ENCODE measurements at places on chromosomes 13 and 19. TPM values are rescaled to one million over a fixed set of nuclear protein-coding genes. Genes with fewer than 3 reads are reported as not detected.

Gene PLK5
- total RNA-seq, result not detected

Gene GAPDHS
- total RNA-seq, result not detected

DNA sequence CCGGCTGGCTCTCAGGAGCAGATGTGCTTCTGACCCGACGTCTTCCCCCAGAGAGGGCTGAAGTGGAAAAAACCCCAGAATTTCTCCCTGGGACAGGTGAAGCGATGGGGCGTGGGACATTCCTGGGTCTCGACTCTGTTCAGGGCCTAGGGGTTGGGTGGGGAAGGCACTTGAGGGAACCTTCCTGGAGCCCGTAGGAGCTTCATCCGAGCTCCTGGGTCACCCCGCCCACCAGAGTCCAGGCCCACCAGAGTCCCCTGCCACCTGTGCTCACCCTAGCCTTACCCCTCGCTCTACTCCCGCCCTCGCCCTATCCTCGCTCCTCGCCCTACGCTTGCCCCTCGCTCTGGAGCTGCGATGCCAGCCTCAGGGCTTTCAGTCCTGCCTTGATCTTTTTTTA is 23.2 kb downstream of the EPN1 start:
- DNase-seq, result no peak

GRCh38 chr13:72648513-72649065 is 78.8 kb downstream of the MZT1 start:
- DNase-seq, result no peak

- no peak for DNase-seq
Measured at GRCh38 chr13:23810685-23811240, 78.4 kb downstream of the MIPEP start.

DNA sequence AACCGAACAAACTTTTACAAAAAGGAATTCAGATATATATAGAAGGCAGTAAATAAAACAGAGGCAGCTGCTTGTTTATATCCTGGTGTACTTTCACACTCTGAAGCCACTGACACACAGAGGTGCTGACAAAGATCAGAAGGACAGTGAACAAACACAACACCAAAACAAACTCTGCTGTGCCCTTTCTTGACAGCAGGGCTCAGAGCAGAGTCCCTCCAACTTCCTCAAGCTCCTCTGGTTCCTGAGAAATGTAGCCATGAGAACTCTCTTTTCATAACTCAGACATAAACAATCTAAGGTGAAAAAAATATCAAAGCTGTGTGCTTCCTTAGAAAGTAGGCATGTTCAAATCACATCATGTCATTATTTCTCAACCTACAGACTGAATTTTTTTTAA is 1052.8 kb upstream of the SPRY2 start:
- DNase-seq, result no peak

GRCh38 chr13:31638577-31638976 is 100.7 kb upstream of the RXFP2 start:
- peak; percentile 93 for DNase-seq

DNA sequence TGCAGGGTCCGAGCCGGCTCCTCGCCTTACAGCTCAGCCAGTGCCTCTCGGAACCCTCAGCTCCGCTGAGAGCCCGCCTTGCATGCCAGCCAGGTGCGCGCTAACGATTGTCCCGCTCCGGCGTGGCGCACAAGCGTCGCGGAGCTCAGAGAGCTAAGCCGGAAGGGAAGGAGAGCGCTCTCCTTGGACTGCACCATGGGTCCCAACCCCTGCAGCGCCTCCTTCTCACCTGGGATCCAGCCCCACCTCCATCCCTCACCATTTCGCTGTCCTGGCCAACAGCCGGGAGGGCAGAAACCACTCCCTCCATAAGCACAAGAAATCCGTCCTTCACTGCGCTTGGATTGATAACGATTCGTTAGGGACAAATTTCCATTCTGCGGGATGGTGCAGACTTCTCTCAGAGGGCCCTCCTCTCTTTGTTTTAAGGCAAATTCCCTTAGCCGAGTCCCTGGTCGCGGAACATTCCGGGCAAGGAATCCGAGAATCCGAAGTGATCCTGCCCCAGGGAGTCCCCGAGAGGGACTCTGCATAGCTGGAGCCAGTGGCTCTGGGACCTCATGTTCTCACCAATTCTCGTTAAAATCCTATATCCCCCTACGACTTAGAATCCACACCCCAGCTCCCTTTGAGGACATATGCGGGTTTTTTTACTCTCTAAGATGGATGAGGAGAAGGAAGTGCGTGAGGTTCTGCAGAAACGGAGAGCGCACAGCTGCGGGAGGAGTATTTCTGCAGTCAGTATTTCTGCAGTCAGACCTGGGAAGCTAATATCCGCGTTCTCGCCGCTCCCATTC is 2.8 kb downstream of the GSX1 start:
- no peak for DNase-seq

DNA sequence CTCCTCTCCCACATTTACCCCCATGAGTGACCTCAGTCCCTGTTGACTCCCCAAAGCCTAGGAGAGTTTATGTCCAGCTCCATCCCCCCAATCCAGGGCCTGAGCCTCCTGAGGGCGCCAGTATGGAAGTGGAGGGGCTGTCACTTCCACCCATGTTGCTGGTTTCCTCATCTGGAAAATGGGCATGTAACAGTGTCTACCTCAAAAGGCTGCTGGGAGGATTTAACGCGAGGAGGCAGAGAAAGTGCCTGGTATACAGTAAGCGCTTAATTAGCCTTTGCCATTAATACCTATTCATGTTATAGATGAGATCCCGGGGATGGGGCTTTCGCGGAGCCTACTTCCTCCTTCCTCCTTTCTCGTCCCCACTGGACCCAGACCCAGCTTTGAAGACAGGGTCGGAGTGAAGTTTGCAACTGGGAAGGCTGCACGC is 476 bp downstream of the TYK2 start:
- DNase-seq, result peak; percentile 12

DNA sequence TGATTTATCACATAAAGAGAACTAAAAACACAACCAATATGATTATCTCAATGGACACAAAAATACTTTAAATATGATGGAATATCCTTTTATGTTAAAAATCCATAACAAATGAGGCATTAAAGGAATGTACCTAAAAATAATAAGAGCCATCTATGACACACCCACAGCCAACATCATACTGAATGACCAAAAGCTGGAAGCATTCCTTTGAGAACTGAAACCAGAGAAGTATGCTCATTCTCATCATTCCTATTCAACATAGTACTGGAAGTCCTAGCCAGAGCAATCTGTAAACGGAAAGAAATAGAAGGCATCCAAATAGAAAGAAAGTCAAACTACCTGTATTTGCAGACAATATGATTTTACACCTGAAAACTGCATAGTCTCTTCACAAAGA is 671.0 kb downstream of the SLITRK1 start:
- DNase-seq, result no peak

Gene FBXO17
- 23.8 TPM for total RNA-seq

- no peak for DNase-seq
Measured at GRCh38 chr19:55658846-55659459, 4.1 kb downstream of the U2AF2 start.

Gene BCL3
- 24.0 TPM for total RNA-seq

Gene CLC
- total RNA-seq, result not detected

DNA sequence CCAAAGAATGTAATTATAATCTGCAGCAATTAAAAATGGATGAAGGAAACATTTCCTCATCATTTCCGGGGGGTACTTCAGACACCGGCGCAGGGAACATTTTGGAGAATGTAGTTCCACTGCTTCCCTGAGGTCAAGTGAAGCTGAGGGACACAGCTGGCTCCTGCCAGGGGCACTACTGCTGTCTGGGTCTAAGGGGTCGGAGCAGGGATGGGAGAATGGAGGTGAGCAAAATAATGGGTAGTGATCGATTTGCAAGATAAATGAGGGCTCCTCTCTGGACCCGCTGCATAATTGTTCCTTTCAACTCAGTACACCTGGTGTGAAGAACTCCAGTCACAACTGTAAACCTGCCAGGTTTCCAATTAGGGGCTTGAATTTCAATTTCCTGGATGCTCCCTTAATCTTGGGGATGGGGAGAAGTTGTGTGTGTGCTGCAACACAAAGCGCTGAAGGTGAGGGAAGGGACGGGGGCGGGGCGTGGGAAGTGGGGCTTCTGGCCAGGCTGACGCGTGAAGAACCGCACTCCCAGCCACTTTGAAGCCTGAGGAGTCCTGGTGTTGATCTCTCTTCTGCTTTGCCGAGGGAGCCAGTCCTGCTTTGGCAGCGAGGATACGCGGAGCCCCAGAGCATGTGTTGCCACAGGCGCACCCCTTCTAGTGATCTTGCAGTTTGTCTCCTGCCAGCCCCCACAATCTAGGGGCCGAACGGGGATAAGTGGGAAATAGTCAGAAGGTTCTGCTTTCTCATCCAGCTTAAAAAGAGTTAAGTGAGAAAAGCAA is 57.9 kb upstream of the PCDH8 start:
- no peak for DNase-seq

Gene RASGRP4
- not detected for total RNA-seq

Gene FCER2
- not detected for total RNA-seq

GRCh38 chr19:43688059-43688701 is 18.2 kb upstream of the PLAUR start:
- DNase-seq, result no peak

Gene KLK11
- total RNA-seq, result not detected

DNA sequence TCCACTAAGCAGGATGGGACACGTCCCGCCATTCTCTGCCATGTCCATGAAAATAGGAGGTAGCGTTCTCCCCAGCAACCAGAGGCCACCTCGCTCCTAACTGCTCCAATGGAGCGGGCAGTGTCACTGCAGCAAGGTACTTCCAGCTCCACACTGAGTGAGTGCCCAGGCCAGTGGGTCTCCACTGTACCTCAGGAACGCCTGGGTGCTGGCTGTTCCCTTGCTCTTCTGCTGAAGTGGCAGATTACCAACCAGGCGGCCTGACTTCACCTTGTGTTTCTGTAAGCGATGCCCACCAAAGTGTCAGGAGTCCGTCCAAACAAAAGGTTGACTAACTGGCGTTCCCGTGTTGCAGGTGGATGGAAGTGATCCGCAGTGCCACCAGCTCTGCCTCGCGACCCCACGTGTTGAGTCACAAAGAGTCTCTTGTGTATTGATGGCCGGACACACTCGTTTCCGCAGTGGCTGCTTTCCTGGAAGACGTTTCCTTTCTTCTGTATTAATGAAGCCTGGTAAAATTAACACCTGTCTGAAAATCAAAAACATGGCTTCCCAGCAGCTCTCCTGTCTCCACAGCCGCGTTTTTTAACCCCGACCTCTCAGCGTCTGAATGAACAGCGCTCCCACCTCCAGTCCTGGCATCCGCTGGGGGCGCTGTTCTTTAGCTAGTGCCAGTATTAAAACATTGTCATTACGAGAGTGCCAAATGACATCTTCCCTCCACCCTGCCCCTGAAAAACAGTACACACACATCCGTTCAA is 128.8 kb downstream of the STK24 start:
- peak; percentile 45 for DNase-seq

Gene CLDND2
- 0.97 TPM for total RNA-seq

Gene CEACAM7
- total RNA-seq, result not detected

GRCh38 chr13:110403721-110404120 is 96.6 kb downstream of the COL4A2 start:
- DNase-seq, result no peak

- DNase-seq, result no peak
Measured at GRCh38 chr19:17948514-17948900, 15.7 kb downstream of the CCDC124 start.

GRCh38 chr13:32391101-32391619 is 36.8 kb downstream of the N4BP2L1 start:
- no peak for DNase-seq

DNA sequence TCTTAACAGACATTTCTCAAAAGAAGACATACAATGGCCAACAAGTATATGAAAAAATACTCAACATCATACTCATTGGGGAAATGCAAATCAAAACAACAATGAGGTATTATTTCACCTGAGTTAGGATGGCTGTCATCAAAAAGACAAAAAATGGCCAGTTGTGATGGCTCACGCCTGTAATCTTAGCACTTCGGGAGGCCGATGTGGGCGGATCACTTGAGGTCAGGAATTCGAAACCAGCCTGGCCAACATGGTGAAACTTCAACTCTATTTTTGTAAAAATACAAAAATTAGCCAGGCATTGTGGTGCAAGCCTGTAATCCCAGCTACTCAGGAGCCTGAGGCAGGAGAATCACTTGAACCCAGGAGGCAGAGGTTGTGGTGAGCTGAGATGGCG is 22.0 kb downstream of the CEACAM16 start:
- no peak for DNase-seq

GRCh38 chr19:15159251-15159650 is 41.5 kb downstream of the NOTCH3 start:
- no peak for DNase-seq

Gene ICAM5
- not detected for total RNA-seq

GRCh38 chr13:34620074-34620850 is 321.8 kb upstream of the NBEA start:
- DNase-seq, result no peak

DNA sequence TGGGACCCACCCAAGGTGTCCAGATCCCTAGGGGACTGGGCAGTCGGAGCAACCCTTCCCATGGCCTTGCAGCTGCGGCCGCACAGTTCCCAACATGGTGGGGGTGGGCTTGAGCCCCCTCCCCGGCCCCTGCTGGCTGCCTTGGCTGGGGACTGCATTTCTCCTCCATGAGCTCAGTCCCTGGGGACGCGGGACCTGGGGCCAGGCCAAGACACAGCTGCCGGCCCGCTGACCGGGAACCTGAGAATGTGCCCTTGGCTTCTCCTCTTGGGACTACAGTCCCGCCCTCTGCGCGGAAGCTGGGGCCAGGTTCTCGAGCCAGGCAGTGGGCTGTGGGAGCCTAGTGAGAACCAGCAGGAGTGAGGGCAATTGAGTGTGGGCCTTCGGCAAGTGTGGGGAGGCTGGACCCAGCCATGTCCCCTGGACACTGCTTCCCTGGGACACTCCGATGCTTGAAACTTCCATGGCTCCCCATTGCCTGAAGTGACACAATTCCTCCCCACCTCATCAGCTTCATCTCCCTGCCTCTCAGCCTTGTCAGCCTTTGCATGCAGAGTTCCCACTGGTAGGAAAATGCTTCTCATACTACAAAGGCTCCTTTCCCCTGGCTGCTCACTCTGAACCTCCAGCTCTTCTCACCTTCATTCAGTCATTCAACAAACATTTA is 13.1 kb upstream of the NOTCH3 start:
- DNase-seq, result no peak

- DNase-seq, result no peak
Measured at GRCh38 chr13:36921631-36922301, 1.7 kb upstream of the SMAD9 start.

DNA sequence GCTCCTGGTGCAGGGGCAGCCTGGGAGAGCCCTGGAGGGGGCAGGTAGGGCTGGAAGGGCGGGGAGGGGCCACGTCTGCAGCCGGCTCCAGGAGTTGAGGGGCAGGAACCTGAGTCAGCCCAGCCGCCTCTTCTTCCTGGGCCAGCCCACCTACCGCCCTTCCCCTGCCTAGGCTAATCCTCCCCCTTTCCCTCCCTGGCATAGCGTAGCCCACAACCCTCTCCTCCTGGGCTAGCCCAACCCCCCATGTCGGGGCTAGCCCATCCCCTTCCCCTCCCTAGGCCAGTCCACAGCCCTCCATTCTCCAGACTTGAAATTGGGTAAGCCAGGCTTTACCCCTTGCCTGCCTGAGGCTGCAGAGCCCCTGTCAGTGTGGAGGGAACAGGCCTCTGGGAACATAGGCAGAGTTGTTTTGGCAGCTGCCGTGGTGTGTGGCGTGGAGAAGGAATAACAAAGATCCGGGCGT is 20.6 kb upstream of the WDR18 start:
- DNase-seq, result no peak

- no peak for DNase-seq
Measured at GRCh38 chr13:84903391-84903790, 895.8 kb downstream of the SLITRK6 start.

- DNase-seq, result no peak
Measured at GRCh38 chr19:32877977-32878745, 8.6 kb upstream of the SLC7A9 start.

GRCh38 chr13:94390881-94391280 is 88.6 kb downstream of the DCT start:
- DNase-seq, result no peak

GRCh38 chr13:56773148-56773547 is 367.6 kb upstream of the PRR20A start:
- no peak for DNase-seq
